ENCODE measurements at places on chromosomes 5 and 9. TPM values are rescaled to one million over a fixed set of nuclear protein-coding genes. Genes with fewer than 3 reads are reported as not detected.

PTGES gene
- total RNA-seq = 174 TPM

GFI1B gene
- total RNA-seq = 0.17 TPM

DMRTA1 gene
- total RNA-seq = 0.56 TPM

IFNK gene
- not detected for total RNA-seq
